T-helper 1 cell (primary cell): ENCODE measurements at places on chromosomes 5 and 9.

DNA sequence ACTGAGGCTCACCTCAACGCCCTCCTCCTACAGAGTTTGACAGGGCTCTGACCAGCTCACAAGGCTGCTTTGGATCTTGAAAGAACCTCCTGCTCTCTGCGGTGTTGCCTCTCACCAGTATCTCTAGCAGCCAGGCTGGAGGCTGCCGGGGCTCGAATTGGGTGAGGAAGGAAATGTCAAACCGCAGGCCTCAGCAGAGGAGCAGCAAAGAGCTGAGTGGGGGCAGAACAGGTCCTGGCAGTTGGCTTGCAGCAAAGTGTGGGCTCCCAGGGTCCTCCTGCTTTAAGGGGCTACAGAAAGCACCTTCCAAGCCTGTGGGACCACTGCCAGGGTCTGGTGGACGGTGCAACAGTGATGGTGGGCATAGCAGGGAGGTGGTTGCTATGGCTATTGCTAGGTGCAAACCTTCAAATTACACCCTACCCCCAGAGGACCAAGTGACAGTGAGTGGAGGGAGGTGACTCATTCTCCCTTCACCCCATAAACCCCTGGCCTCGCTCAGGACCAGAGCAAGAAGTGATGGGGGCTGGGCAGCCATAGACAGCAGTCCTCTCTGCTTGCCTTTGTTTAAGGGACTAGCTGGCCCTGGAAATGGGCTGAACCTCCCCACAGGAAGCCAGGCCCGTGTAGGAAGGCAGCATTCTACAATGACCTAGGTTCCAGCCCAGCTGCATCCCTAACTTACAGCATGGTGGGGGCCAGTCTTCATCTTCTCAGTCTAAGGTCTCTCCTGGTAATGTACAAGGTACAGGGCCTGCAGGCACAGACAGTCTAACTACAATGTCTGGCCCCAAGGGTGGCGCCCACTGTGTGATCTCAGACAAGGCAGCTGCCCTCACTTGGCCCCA is 18.7 kb downstream of the LCP2 start:
- DNase-seq, result peak; percentile 95

- DNase-seq, result no peak
These were observed 164.2 kb downstream of the GRIA1 start for GRCh38 chr5:153654504-153655200.

- DNase-seq, result peak; percentile 81
These were observed at the start of gene GRK6 for GRCh38 chr5:177426566-177427210. Gene GRK6, plus strand, starts transcription at chr5:177426676. Its CDS starts 170 bp downstream, at chr5:177426846.

- no peak for DNase-seq
These were observed 19.3 kb downstream of the AK8 start for GRCh38 chr9:132858751-132859150.

DNA sequence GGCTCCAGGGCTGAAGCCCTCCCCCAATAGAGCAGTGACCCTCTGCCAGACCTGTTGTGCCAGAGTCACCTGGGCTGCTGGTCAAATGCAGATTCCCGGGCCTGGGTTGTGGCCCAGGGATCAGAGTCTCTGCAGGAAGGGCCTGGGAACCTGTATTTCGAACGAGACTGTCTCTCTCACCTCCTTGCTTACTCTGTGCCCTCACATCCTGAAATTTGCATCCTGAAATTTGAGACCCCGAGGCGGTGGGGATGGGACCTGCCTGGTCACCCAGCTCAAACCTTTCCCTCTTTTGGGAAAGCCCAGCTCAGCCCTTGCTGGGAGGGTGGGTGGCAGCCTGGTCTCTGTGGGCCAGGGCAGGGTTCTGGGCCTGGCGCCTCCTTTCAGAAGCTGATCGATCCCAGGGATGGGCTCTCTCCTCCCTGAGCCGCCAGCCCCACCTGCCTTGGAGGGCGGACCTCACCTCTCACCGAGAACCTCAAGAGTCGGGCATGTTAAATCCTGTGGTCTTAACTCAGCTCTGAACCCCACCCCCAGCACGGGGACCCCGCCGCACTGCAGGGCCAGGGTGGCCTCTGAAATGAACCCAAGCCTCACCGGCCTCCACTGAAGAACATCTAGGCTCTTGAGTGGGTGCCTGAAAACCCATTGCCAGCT is 44.0 kb upstream of the IER5L start:
- DNase-seq, result no peak

- no peak for DNase-seq
These were observed 160.3 kb downstream of the HSD17B3 start for GRCh38 chr9:96141666-96142065.
